Right renal cortex interstitium (tissue), 3 donors: ENCODE measurements at places on chromosomes 6 and 20.

- DNase-seq = no peak
Measured at GRCh38 chr6:73560853-73561407, 40.1 kb upstream of the EEF1A1 start.

- DNase-seq = no peak
Measured at GRCh38 chr20:23564927-23565326, 3.4 kb downstream of the CST9L start.

GRCh38 chr20:22442318-22442717 lies 142.1 kb downstream of the FOXA2 start:
- DNase-seq = no peak

GRCh38 chr6:144909753-144910285 lies 624.7 kb downstream of the UTRN start:
- no peak for DNase-seq
